ENCODE measurements at places on chromosomes 12 and 14.

DNA sequence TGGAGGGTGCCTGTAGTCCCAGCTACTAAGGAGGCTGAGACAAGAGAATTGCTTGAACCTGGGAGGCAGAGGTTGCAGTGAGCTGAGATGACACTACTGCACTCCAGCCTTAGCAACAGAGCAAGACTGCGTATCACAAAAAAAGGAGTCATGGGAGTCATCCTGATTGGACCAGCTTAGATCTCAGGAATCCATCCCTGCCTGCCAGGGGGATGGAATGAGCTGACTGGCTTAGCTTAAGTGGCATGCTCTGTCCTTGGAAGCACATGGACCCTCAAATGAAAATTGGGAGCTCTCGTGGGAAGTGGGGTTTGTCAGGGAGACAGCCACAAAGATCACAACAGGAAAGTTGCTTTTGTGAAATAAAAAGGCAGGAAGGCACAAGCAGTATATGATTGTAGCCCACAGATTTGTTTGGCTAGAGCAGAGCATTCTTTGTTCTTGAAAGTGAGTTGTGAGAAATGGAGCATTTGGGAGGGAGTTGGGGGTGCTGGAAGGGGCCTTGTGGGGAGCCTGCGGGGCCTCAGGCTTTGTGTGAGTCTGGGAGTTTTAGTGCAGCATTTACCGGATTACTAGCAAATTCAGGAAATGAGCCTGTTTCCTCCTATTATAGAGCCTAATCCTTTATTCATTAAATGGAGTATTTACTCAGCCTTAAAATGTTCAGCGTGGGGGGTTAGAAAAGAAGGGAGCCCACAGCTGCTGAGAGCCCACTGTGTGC is 30.7 kb downstream of the DGLUCY start:
- DNase-seq = no peak

- no peak for DNase-seq
Observed at GRCh38 chr12:53530920-53531319, 23.6 kb upstream of the NPFF start.

DNA sequence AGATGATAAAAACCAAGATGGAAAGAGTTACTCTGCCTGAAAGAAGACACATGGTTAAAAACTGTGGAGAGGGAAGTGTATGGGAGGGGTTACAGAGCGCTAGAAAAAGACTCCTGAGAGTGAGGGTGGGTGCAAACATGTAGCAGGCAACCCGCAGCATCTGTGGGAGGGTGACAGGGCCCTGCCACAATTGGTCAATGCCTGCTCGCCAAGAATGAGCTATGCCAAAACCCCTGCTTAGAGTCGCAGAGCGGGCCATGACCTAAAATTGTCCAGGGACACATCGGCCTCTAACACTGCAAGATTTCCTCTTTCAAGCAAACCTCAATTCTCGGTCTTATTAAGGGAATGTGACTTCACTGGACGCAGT is 700 bp downstream of the PRKAG1 start:
- no peak for DNase-seq

GRCh38 chr12:130764475-130765185 is 48.5 kb upstream of the RIMBP2 start:
- DNase-seq = no peak

DNA sequence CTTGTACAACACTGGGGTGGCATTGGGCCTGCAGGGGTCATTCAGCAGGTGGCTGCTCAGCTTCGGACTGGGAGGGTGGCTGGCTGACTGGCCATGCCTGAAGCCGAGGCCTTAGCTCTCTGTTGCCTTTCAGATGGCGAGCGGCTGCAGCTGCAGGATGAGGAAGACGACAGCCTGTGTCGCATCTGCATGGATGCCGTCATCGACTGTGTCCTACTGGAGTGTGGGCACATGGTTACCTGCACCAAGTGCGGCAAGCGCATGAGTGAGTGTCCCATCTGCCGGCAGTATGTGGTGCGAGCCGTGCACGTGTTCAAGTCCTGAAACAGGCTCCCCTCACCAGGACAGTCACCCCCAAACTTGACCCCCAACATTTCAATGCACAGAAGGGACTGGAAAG is 23.3 kb downstream of the RNF34 start:
- no peak for DNase-seq

Measured in germinal center (tissue), 1 donor.